ENCODE measurements at places on chromosomes 4 and X.

- peak; percentile 25 for DNase-seq
These were observed 504 bp upstream of the RBM3 start for GRCh38 chrX:48573690-48574269.

DNA sequence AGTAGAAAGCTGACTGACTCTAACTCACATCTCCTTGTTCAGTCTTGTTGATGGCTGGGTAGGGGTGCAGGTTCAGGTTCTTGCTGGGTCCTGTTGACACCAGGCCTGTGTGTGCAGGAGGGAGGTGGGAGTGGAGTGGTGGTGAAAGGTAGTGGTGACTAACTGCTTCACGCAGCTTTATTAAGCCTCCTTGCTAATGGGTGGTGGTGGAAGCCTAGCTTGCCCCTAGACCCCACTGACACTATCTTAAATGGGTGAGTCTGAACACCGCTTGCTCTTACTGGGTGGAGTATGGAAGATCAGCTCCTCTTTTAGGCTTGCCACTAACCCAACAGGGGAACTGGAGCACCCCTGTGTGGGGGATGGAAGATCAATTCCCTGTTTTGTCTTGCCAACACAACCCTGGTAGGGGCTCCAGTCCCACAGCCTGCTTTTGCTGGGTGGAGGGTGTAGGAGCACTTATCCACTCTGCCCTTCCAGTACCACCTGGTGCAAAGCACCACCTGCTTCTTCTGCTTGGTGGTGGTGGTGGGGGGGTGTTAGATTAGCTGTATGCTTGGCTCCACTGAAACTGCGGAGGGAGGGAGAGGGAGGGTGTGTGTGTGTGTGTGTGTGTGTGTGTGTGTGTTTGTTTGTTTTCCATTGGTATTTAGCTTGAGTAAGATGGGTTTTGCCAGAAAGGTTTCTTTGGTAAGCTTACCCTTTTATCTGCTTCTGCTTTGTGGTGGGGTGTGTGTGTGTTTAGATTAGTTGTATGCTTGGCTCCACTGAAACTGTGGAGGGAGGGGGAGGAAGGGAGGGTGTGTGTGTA is 25.6 kb downstream of the KDM6A start:
- no peak for DNase-seq

DNA sequence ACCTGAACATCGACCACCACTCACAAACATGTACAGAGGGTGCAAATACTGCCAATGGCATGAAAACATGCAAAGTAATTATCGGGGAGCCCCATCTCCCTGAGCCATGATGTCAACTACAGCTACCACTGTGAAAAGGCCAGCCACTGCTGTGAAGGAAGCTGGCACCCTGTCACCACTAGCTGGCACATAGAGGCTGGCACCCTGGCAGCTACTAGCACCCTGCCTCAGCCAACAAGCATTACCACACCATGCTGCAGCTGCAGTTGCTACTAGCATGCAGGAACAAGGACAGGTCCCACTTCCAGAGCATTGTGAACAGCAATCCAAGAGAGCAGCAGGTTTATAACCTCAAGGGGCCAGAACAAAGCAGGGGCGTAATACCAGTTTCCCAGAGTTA is 81.4 kb downstream of the PRR32 start:
- no peak for DNase-seq

- no peak for DNase-seq
These were observed 548 bp downstream of the TLR1 start for GRCh38 chr4:38803833-38804653.

DNA sequence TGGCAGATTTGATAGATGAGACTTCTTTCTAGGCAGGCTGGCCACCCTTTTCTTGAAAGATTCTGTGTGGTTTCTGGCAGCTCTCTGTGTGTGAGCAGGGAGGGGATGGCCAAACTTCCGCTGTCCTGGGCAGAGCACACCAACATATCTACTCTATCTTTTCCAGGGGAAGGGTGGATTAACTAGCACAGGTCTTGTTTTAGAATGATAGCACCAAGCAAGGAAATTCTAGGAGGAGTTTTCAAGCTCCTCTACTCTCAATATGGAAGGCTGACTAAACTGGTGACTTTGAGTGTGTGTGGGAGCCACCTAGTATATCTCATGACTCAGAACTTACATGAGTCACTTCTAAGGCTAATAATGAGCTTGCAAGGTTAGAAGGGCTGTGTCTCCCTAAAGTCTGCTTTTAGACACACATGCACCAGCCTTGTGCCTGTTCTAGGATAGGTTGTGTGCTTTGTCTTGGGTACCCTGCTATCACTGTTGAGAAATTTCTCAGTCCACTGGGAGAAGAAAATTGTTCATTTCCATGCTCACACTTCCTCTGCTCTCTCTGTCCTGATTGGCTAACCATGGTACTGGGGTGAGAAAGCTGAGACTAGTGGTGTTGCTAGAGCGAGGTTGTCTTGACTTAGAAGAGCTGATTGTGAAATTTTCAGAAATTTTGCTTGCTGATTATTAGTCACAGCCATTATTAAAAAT is 72.9 kb downstream of the YIPF6 start:
- DNase-seq, result no peak

GRCh38 chr4:144583658-144584057 is 62.3 kb upstream of the HHIP start:
- no peak for DNase-seq

GRCh38 chr4:176256921-176257320 is 12.1 kb downstream of the ASB5 start:
- DNase-seq, result no peak

GRCh38 chr4:173990126-173990868 is 293.2 kb downstream of the FBXO8 start:
- DNase-seq, result peak; percentile 21

- DNase-seq, result no peak
These were observed 2.1 kb downstream of the LEF1 start for GRCh38 chr4:108166441-108167315.

GRCh38 chr4:140158365-140159030 is 4.5 kb upstream of the MAML3 start:
- peak; percentile 42 for DNase-seq

GRCh38 chr4:120921456-120922380 is 808 bp downstream of the PRDM5 start:
- peak; percentile 8 for DNase-seq

DNA sequence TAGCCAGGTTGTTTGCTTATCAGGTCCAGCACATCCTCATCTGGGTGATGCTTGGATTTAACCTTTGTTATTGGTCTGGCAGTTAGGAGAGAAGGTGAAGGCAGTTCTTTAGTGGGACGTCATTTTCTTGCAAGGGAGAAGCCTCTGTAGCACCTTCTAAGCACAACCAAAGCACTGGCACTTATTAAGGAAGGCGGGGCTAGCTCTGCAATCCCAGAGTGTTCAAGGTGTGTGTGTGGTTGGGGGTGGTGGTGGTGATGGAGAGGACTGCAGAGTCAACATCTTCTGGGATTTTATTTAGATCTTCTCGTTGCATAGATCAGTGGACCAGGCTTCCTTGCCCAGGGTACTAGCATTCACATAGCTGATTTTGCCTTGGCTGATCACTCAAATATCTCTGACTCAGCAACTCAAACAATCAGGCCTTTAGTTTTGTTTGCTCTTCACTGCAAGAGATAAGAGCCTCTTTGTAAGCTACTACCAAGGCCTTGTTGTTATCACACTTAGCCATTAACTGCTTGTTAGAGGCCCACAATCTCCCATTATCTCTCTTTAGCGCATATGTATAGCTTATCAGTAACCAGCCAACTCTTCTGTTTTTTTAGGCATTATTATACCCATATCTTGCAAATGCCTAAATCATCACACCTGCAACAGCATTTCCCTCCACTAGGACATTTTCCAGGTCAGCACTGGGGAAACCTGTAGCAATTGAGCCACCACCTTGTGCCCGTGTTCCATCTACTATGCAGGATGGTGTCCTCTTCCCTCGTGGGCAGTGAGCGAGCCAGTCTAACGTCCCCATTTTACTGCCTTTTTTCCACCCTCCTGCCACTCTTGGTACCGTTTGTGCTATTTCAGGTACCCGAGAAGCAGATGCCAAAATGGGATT is 36.5 kb upstream of the LINC00632 start:
- DNase-seq, result no peak

- DNase-seq, result no peak
These were observed 32.7 kb upstream of the MAGED1 start for GRCh38 chrX:51860679-51861078.

Data from COR-L47 (cell line).